Thymus (tissue), 14 donors: ENCODE measurements at places on chromosomes 3 and 15.

GRCh38 chr15:77596821-77597803 lies 35.6 kb downstream of the LINGO1 start:
- no peaks in the 10 kb centered on the region for H3K27me3 ChIP-seq
- no peak overlapping the region for H3K27ac ChIP-seq
- no peaks in the 10 kb centered on the region for H3K36me3 ChIP-seq
- no peak overlapping the region for H3K4me3 ChIP-seq

GRCh38 chr3:128863560-128863959 lies 15.9 kb upstream of the ACAD9 start:
- H3K4me3 ChIP-seq: no peak overlapping the region
- H3K27me3 ChIP-seq: no peaks in the 10 kb centered on the region
- no peak for DNase-seq
- no peak overlapping the region for H3K27ac ChIP-seq

- no peaks in the 10 kb centered on the region for H3K36me3 ChIP-seq
- no peaks in the 10 kb centered on the region for H3K27me3 ChIP-seq
- H3K27ac ChIP-seq: no peak overlapping the region
- no peak overlapping the region for H3K4me3 ChIP-seq
- H3K4me1 ChIP-seq: no peaks in the 10 kb centered on the region
- no peak for DNase-seq
Measured at GRCh38 chr3:100899440-100900091, 93.7 kb downstream of the ABI3BP start.

DNA sequence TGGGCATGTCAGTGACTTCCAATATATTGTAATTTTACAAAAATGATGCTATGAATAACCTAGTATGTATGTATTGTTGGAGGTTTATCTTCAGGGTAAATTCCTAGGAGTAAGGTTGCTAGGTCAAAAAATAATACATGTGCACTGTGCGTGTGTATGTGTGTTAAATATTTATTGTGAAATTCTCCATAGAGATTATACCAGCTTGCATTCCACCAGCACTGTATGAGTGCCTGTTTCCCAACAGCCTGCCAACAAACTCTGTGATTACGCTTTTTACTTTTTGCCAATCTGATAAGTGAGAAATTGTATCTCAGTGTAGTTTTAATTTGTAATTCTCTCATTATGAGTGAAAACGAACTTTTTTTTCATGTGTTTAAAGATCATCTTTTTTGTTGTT lies 12.6 kb upstream of the IGF2BP2 start:
- no peak for DNase-seq
- H3K4me3 ChIP-seq: no peak overlapping the region
- H3K4me1 ChIP-seq: no peaks in the 10 kb centered on the region
- no peaks in the 10 kb centered on the region for H3K27me3 ChIP-seq

GRCh38 chr3:117278424-117279190 lies 569.0 kb downstream of the TUSC7 start:
- H3K4me1 ChIP-seq: no peaks in the 10 kb centered on the region
- H3K27me3 ChIP-seq: no peaks in the 10 kb centered on the region
- H3K36me3 ChIP-seq: no peaks in the 10 kb centered on the region
- no peak overlapping the region for H3K4me3 ChIP-seq
- no peak for DNase-seq

DNA sequence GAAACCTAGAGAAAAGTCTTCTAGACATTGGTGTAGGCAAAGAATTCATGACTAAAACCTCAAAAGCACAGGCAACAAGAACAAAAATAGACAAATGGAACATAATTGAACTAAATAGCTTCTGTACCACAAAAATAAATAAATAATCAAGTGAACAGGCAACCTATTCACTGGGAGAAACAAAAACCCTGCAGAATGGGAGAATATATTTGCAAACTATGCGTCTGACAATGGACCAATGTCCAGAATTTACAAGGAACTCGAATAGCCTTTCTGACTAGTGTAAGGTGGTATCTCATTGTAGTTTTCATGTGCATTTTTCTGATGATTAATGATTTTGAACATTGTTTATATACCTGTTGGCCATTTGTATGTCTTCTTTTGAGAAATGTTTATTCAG lies 37.0 kb upstream of the GCSAM start:
- no peak overlapping the region for H3K4me3 ChIP-seq
- no peaks in the 10 kb centered on the region for H3K36me3 ChIP-seq
- H3K4me1 ChIP-seq: no peaks in the 10 kb centered on the region
- no peak for DNase-seq
- H3K27me3 ChIP-seq: no peaks in the 10 kb centered on the region
- H3K27ac ChIP-seq: no peak overlapping the region
